ENCODE measurements at places on chromosomes 3 and 15. TPM values are rescaled to one million over a fixed set of nuclear protein-coding genes. Genes with fewer than 3 reads are reported as not detected.
A peak's percentile ranks its signal among the peaks of the same experiment; 100 is the strongest.

Gene TEX55
- polyA plus RNA-seq = not detected

DNA sequence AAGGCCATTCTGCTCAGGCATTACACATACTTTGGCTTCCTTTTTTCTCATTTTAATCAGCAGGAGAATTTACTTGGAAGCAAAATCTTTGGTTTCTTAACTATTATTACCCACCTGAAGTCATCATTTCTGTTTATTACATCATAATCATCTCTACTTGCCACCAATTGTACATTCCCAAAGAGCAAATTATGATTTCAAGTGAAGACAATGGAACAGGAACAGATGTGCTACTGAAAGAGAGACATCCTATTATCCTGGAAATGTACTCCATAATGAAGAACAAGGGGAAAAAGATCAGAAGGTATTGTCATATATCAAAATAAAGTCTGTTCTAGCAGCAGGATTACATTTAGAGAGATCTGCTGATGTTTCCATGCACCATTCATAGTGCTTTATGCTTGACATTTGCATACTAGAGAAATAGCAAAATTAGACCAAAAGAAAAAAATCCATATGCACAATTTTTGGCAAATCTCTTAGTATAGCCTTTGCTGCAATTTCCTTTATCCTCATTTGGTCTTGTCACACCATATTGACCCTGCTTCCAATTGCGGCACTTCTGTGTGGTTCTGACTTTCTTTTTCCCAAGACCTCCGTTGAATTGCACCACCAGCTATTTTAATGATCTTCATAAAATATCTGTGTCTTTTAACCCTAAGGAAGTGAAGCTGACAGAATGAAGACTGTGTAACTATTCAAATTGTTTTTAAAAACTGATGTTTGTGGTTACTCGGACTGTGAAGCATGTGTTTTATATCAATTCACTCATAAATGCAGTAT lies 683.8 kb downstream of the ZNF385D start:
- no peaks in the 10 kb centered on the region for H3K27me3 ChIP-seq
- DNase-seq = no peak
- no peaks in the 10 kb centered on the region for H3K4me1 ChIP-seq

GRCh38 chr3:30764891-30765290 lies 129.6 kb downstream of the GADL1 start:
- no peak for DNase-seq
- H3K4me3 ChIP-seq = no peak overlapping the region
- no peaks in the 10 kb centered on the region for H3K27me3 ChIP-seq
- H3K27ac ChIP-seq = no peak overlapping the region

- H3K27me3 ChIP-seq = no peaks in the 10 kb centered on the region
- peaks cover 51% of the 10 kb centered on the region for H3K4me1 ChIP-seq
- DNase-seq = peak; percentile 59
- H3K27ac ChIP-seq = peak overlapping the region; percentile 89
These were observed 28.7 kb downstream of the CMTM7 start for GRCh38 chr3:32420126-32421038.

Gene DNAJC17
- 54.9 TPM for polyA plus RNA-seq

Gene ZNF774
- polyA plus RNA-seq = 2.3 TPM

Gene TYRO3
- polyA plus RNA-seq = 7.3 TPM

DNA sequence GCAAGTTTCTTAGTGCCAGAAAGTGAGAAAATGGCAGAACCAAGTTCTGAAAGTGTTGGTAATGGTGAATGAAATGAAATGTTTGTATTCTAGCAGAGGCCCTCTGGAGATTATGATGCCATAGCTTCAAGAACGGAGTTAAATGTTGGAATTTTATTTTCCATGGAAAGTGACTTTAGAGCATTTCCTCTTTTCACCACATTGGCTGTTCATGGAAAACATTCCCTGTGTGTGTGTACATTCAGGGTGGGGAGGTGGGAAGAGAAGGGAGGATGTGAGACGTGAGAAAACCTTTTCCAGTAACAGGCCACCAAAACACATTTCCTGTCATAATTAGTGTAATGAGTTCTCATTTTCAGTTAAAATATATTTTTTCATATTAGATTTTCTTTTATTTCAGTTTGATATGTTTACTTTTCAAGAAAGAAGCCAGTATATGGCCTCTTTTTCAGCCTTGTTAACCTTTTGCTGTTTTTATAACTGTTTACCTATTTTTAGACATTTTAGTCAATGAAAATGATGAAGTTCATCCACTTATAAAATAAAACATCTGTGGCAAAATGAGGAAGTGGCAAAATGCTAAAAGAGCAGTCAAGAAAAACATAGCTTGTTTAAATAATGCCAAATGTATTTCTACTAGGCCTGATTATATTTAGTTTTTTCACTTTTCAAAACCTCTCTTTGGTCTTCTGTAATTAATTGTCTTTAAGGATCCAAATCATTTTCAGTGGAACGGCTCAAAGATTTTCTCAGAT lies 21.6 kb downstream of the SAMMSON start:
- no peak overlapping the region for H3K27ac ChIP-seq
- no peaks in the 10 kb centered on the region for H3K4me1 ChIP-seq
- no peaks in the 10 kb centered on the region for H3K27me3 ChIP-seq

DNA sequence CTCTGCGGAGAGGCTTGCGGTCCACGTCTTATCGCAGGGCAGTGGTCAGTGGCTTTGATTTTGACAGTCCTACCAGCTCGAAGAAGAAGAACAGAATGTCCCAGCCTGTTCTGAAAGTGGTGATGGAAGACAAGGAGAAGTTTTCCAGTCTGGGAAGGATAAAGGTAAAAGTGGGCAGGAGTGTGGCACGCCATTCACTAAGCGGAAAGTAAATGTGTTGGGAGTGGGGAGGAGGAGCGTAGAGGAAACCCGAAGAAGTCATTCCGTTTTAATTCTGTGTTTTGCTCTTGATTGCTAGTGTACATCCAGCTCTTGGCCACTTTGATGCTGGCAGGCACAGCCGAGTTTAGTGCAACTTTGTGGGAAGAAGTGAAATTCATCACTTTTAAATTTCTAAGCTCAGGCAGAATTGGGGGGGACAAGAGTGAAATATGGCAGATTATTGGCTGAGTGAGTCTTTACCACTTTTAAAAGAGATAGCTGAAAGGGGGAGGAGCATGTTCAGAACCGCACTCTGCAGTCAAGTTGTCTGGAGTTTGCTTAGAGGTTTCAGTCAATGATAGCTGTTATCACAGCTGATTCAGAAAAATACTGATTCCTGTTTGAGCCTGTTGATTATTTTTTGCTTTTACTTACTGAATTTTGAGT lies 1.8 kb downstream of the ARHGEF26 start:
- H3K4me1 ChIP-seq = peaks cover 23% of the 10 kb centered on the region
- peak overlapping the region; percentile 82 for H3K4me3 ChIP-seq
- H3K27me3 ChIP-seq = no peaks in the 10 kb centered on the region
- no peak for DNase-seq
- no peak overlapping the region for H3K27ac ChIP-seq
- H3K36me3 ChIP-seq = no peaks in the 10 kb centered on the region

- no peak for DNase-seq
- no peaks in the 10 kb centered on the region for H3K27me3 ChIP-seq
- H3K36me3 ChIP-seq = no peaks in the 10 kb centered on the region
- H3K4me3 ChIP-seq = no peak overlapping the region
These were observed 22.1 kb downstream of the CDIN1 start for GRCh38 chr15:36601497-36601932.

Gene TRPM1
- not detected for polyA plus RNA-seq

Gene SLC9A9
- 0.57 TPM for polyA plus RNA-seq

GRCh38 chr3:10348404-10348721 lies 27.5 kb upstream of the SEC13 start:
- no peak for DNase-seq
- H3K4me1 ChIP-seq = no peaks in the 10 kb centered on the region
- H3K36me3 ChIP-seq = no peaks in the 10 kb centered on the region
- H3K27ac ChIP-seq = no peak overlapping the region
- H3K4me3 ChIP-seq = no peak overlapping the region

GRCh38 chr3:38726751-38727150 lies 77.3 kb upstream of the SCN5A start:
- H3K36me3 ChIP-seq = no peaks in the 10 kb centered on the region
- H3K27ac ChIP-seq = no peak overlapping the region
- DNase-seq = no peak
- no peaks in the 10 kb centered on the region for H3K4me1 ChIP-seq
- no peak overlapping the region for H3K4me3 ChIP-seq

- DNase-seq = no peak
- H3K4me1 ChIP-seq = no peaks in the 10 kb centered on the region
- H3K27me3 ChIP-seq = no peaks in the 10 kb centered on the region
- no peak overlapping the region for H3K27ac ChIP-seq
- no peak overlapping the region for H3K4me3 ChIP-seq
These were observed 26.2 kb downstream of the MAGEF1 start for GRCh38 chr3:184685646-184686045.

DNA sequence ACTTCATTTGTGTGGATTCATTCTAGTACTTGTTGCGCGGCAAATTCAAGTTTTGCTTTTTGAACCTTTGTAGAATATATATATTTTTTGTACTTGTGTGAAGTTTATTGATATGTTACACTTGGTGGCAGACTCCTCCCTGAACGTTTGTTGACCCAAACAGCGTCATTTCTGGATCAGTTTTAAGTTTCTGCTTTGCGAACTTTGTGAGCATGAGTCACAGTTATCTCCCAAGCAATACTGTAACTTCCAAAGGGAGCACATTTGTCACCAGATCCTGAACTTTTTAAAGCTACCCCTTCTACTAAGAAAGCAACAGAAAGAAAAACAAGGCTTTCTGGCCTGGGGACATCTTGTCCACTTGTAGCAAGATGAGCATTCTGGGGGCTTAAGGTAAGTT lies 74.8 kb upstream of the CACNA2D3 start:
- H3K4me3 ChIP-seq = no peak overlapping the region
- H3K36me3 ChIP-seq = no peaks in the 10 kb centered on the region
- H3K4me1 ChIP-seq = no peaks in the 10 kb centered on the region
- H3K27ac ChIP-seq = no peak overlapping the region
- no peak for DNase-seq

DNA sequence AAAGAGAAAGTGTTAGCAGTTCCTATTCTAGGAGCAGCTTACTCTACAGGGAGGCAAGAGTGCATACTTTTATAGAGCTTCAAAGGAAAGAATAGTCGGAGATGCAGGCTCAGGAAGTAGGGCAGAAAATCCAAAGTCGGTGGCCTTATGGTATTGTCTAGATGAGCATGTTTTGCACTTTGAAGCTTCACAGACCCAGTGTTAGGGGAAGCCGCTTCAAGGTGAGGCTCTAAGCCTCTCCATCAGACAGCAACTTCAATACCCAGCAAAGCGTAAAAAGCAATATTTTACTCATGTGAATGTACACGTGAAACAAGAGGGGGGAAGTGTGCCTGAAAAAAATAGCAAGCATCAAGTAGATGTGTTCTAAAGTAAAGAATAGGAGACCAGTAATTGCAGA lies 125.6 kb upstream of the RASGRP1 start:
- no peaks in the 10 kb centered on the region for H3K27me3 ChIP-seq
- no peaks in the 10 kb centered on the region for H3K36me3 ChIP-seq
- no peak overlapping the region for H3K27ac ChIP-seq
- no peaks in the 10 kb centered on the region for H3K4me1 ChIP-seq

Gene LIPH
- polyA plus RNA-seq = 4.6 TPM

Gene CD96
- polyA plus RNA-seq = 0.16 TPM

GRCh38 chr3:193870376-193871219 lies 265.4 kb upstream of the HES1 start:
- peaks cover 6% of the 10 kb centered on the region for H3K4me1 ChIP-seq
- H3K27ac ChIP-seq = no peak overlapping the region
- no peaks in the 10 kb centered on the region for H3K36me3 ChIP-seq
- no peaks in the 10 kb centered on the region for H3K27me3 ChIP-seq
- no peak overlapping the region for H3K4me3 ChIP-seq
- no peak for DNase-seq

DNA sequence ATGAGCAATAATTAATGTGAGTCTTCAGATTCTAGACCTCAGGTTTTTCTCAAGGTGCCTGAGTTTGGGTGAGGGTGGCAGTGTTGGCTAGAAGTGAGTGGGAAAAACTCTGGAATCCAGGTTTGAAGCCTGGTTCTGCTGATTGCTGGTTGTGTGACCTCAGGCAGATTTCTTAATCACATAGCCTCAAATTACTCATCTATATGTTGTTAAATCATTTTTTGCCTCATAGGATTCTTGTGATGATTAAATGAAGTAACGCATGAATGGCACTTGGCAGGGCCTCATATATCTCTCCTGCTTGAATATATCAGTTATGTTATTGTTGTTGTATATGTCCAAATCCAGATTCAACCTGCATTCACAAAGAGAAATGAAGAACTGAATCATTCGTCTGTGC lies 60.5 kb downstream of the NR2F2 start:
- no peak for DNase-seq
- no peaks in the 10 kb centered on the region for H3K27me3 ChIP-seq
- H3K4me3 ChIP-seq = no peak overlapping the region
- H3K27ac ChIP-seq = no peak overlapping the region

DNA sequence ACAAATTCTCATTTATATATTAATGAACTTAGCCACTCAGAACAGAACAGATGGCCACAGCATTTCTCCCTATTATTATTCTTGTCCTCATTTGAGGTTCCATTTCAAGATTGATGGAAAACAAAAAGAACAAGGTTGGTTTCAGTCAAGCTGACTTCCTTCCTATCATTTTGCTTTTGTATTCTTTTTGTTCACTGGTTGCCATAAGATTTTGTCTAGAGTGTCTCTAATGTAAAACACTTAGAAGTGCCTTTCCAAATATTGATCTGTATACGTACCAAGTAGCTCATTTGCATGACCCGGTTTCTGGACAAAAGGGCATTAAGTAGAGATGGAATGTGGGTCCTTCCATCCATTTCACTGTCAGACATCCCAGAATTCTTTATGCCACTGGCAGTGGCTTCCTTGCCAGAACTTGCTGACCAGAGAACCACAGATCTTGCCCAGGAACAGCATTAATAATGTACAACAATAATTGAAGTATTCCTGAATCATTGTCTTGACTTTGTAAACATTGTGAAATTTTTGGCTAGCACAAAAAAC lies 63.8 kb downstream of the PEX5L start:
- H3K4me3 ChIP-seq = no peak overlapping the region
- H3K27me3 ChIP-seq = no peaks in the 10 kb centered on the region
- DNase-seq = no peak
- H3K4me1 ChIP-seq = no peaks in the 10 kb centered on the region
- H3K36me3 ChIP-seq = no peaks in the 10 kb centered on the region

DNA sequence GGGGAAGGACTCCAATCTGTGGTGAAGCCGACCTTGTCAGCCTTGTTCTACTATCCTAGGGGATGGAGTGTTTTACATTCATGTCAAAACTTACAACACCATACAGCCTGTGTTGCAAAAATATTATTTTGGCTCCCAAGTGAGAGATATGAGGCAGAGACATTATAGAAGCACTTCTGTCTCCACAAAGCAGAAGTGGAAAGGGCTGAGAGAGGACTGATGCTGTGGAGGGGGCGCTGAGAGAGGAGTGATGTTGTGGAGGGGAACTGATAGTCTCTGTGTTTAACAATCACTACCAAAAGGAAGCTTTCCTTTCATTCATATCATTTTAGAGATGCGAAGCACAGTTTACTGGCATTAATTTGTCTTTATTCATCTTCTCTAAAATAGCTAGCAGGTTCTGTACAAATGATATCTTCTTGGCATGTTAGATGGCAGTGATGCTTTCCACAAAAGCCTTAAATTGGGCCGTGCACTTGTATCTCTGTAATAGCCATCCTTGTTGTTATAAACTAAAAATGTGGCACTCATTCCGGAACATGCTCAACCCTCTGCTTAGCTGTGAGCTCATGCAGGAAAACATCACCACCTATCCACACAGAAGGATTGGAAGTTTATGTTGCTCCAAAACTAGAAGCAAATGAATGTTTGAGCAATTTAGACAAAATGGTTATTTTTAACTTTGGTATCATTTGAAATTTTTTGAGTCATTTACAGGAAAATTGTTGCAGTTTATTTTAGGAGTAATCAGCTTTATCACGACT lies 134.6 kb upstream of the TP63 start:
- no peaks in the 10 kb centered on the region for H3K36me3 ChIP-seq
- H3K27ac ChIP-seq = no peak overlapping the region
